Endothelial cell of umbilical vein (primary cell): ENCODE measurements at places on chromosomes 1 and 21. TPM values are rescaled to one million over a fixed set of nuclear protein-coding genes. Genes with fewer than 3 reads are reported as not detected.

- no peaks in the 10 kb centered on the region for H3K36me3 ChIP-seq
- H3K27ac ChIP-seq: no peak overlapping the region
- no peak overlapping the region for H3K4me3 ChIP-seq
- H3K27me3 ChIP-seq: peaks cover 13% of the 10 kb centered on the region
- peaks cover 9% of the 10 kb centered on the region for H3K4me1 ChIP-seq
These were observed 2.3 kb downstream of the VASH2 start for GRCh38 chr1:212952641-212952976.

- no peaks in the 10 kb centered on the region for H3K27me3 ChIP-seq
- no peaks in the 10 kb centered on the region for H3K4me1 ChIP-seq
- H3K27ac ChIP-seq: no peak overlapping the region
- peaks cover 12% of the 10 kb centered on the region for H3K36me3 ChIP-seq
These were observed 26.5 kb downstream of the TMCO1 start for GRCh38 chr1:165742194-165742593.

DNA sequence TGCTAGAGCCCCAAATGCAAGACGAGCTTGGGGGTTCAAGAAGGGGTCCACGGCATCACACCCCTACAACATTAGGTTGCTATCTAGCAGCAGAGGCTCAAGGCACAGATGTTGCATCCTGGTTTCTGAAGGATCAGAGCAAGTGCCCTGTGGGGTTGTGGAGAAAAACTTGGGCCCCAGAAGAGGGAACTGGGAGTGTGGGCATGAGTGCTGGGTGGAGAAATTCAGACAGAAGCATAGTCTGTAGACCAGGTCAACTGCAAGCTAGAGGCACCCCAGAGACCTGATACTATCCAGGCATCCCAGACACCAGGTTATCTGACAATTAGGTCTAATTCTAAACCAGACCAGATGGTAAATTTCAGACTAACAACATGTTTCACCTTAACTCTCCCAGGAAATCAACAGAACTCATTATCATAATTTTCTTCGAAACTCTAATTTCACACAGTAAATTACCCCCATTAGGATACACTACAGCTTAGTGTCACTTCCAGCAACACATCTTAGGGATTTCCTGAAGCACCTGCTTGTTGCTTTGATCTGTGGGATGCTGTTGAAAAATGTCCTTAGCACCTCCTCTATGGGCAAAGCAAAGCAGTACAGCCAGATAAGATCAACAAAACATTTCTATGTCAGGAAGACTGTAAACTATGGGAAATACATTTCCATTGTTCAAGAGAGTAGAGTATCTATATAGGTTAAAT lies 179.3 kb downstream of the VAV3 start:
- peaks cover 6% of the 10 kb centered on the region for H3K4me1 ChIP-seq
- no peaks in the 10 kb centered on the region for H3K36me3 ChIP-seq
- no peak overlapping the region for H3K27ac ChIP-seq
- H3K27me3 ChIP-seq: no peaks in the 10 kb centered on the region

GRCh38 chr1:172827301-172827700 lies 168.4 kb downstream of the FASLG start:
- no peak for DNase-seq
- H3K4me3 ChIP-seq: no peak overlapping the region
- no peak overlapping the region for H3K27ac ChIP-seq
- no peaks in the 10 kb centered on the region for H3K27me3 ChIP-seq
- H3K4me1 ChIP-seq: peaks cover 8% of the 10 kb centered on the region

Gene CD53
- 0.35 TPM in 1 of 2 replicates, not detected in the other for polyA plus RNA-seq

Gene ROR1
- 2.4 and 2.6 TPM in 2 replicates for polyA plus RNA-seq
